KBM-7 (cell line): ENCODE measurements at places on chromosomes 13 and 19.
A peak's percentile ranks its signal among the peaks of the same experiment; 100 is the strongest.

- no peak for DNase-seq
Observed at GRCh38 chr13:80400865-80401426, 60.0 kb upstream of the SPRY2 start.

GRCh38 chr13:31477961-31478360 is 261.4 kb upstream of the RXFP2 start:
- DNase-seq, result no peak

- no peak for DNase-seq
Observed at GRCh38 chr19:58182577-58182988, 278 bp upstream of the ZNF274 start.

DNA sequence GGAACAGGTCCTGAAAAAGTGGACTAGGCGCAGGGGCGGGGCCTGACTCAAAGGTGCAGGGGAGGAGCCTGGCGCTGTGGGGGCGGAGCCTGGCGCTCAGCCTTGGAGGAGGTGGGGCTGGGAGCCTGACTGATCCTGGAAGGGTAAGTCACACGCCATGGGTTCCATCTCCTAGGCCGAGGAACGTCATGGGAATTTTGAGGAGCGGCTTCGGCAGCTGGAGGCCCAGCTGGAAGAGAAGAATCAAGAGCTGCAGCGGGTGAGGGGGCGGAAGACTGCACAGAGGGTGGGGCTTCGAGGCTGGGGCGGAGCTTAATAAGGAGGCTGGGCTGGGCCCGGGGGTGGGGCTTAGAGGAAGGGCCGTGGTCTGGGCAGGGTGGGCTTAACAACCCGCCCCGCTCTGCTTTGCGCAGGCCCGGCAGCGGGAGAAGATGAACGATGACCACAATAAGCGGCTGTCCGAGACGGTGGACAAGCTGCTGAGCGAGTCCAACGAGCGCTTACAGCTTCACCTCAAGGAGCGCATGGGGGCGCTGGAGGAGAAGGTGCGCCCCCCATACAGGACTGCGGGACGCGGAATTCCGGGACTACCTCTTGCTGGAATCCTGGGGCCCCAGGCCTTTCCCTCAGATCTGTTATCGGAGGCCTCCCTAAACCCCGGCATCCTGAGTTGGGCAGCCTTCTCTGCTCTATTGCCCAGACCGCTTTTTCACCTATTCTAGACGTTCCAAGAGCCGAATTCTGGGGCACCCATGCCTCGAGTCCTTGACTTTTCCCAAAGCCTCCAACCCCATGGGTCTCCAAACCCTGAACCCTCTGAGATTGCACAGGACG is 14.5 kb downstream of the PPFIA3 start:
- no peak for DNase-seq

GRCh38 chr13:88162076-88162702 is 491.0 kb downstream of the SLITRK5 start:
- DNase-seq, result no peak

DNA sequence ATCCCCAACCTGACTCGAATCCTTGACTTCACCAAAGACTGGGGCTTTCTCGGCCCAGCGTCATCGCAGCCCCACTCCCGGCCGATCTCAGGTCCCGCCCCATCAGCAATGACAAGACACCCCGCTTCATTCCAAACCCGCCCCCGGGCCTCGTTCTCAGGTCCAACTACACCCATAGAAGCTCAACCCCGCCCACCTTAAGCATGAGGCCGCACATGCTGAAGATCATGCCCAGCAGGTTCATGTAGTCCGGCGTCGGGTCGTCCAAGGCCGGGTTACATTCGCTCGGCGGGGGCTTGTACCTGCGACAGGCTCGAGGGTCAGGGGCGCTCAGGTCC is 2.3 kb downstream of the WDR83 start:
- no peak for DNase-seq

- no peak for DNase-seq
Observed at GRCh38 chr13:24724714-24725113, 39.3 kb upstream of the RNF17 start.

DNA sequence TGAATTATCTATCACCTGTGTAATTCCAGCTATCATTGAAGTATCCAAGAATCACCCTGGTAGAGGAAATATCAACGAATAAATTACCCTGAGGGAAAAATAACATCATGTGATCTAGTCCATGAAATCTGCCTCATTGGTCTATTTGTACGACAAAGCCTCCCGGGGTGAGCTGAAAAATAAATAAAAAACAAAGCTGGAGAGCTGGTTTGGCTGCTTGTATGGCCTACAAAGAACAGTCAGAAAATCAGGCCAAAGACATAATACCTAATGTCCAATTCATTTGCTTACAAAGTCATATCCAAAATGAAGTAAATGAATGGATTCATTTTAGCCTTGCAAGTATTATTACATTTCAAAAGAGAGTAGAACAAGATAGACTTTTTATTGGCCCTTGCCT is 449.9 kb downstream of the KLF12 start:
- no peak for DNase-seq

- DNase-seq, result peak; percentile 69
Observed at GRCh38 chr19:49114630-49115363, 627 bp downstream of the LIN7B start.

- DNase-seq, result no peak
Observed at GRCh38 chr13:25771202-25771601, 280.6 kb downstream of the SHISA2 start.

DNA sequence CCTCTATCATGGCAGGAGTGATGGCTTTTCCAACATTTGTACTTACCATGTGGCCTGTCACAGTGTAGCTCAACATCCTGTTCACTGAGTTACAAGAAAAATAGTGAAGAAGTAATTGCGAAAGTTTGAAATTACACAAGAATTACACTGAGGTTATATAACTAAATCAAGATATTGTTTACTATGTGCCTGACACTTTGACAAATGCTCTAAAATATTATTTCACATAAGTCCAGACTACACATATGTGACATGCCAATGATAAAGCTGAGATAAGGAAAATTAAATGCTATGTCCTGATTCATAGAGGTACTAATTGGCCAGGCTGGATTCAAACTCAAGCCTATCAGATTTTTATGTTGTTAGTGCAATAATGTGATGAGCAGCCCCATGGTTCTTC is 451.7 kb downstream of the PCDH9 start:
- DNase-seq, result no peak

DNA sequence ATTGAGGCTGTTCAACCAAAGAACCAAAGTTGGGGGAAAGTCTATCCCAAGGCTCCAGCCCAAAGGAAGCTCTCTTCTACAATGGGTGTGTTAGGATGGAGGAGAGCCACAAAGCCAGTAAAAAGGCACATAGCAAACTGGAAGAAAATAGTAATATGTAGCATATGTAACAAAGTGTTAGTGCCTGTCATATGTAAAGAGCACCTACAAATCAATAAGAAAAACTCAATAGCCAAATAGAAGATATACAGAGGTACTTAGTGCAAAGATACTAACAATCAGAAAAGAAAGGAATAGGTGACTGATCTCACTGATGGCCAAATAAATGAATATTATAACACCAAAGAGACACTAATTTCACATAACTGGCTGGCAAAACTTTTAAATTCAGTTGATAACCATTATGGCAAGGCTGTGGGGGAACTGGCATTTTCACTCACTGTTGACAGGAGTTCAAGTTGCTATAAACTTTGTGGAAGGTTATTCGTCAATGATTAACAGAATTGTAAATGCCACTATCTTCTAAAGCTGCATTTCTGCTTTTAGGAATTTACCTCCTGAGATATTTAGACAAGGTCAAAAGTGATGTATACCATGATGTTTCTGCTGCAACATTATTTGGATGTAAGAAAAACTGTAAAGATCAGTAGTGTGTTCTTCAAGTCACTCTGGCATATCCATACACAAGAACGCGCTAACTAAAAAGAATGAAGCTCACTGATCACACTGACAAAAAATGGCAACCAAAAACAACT is 110.8 kb downstream of the GNG7 start:
- DNase-seq, result no peak

DNA sequence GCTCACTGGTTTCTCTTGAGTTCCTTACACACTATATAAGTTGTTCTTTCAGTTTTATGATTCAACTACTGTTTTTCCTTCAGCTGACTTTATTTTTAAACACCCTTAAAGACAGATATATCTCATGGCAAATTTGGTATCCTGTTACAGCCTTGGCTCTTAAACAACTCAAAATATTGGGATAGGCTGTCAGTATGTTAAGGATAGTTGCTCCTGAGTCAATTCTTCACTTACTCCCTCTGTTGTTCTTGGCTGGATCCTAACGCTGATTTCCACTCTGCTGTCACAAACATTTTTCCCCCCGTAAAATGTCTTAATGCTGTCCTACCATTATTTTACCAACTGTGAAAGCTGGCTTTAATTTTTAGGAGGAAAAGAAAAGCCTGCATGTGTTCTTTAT is 1.2 kb downstream of the KCNRG start:
- no peak for DNase-seq
